ENCODE measurements at places on chromosomes 3 and 15. TPM values are rescaled to one million over a fixed set of nuclear protein-coding genes. Genes with fewer than 3 reads are reported as not detected.

Gene EFCAB12
- under 0.01 TPM for total RNA-seq

Gene CCDC50
- 77.0 TPM for total RNA-seq

Gene OR5K4
- not detected for total RNA-seq

Gene MYL3
- total RNA-seq = not detected

Gene HESX1
- 0.43 TPM for total RNA-seq

Gene PLA2G4D
- total RNA-seq = 0.07 TPM

Gene OR5K2
- total RNA-seq = not detected

Gene SLC9C1
- 0.21 TPM for total RNA-seq

Gene GOLGA6L4
- 0.34 TPM for total RNA-seq

Gene GOLGA6L25
- not detected for total RNA-seq

Gene IL17RC
- 9.2 TPM for total RNA-seq

Gene THPO
- total RNA-seq = not detected

Gene PTX3
- total RNA-seq = 7.5 TPM

Gene CSTA
- total RNA-seq = 450 TPM

Gene PDCD7
- total RNA-seq = 17.9 TPM

Gene ROPN1
- not detected for total RNA-seq

Gene TM4SF18
- not detected for total RNA-seq

Gene ATP2B2
- not detected for total RNA-seq

Gene PIAS1
- 6.5 TPM for total RNA-seq

Gene SLC27A2
- 10.9 TPM for total RNA-seq

Gene EIF4E3
- 5.1 TPM for total RNA-seq

Gene CKMT1A
- 21.5 TPM for total RNA-seq

Gene TEX9
- 2.4 TPM for total RNA-seq

Gene ANKRD63
- total RNA-seq = not detected

Gene SH2D7
- total RNA-seq = not detected

Gene AADAC
- not detected for total RNA-seq

Gene ZNF502
- 6.2 TPM for total RNA-seq

Gene MYO5C
- 10.6 TPM for total RNA-seq

Gene MCF2L2
- total RNA-seq = 0.68 TPM

Gene GPR62
- total RNA-seq = under 0.01 TPM

Gene SNTN
- not detected for total RNA-seq

Gene CRYGS
- 1.2 TPM for total RNA-seq

Gene PLA2G4E
- 0.14 TPM for total RNA-seq

Gene DNASE1L3
- total RNA-seq = 11.7 TPM

Gene MAGEL2
- total RNA-seq = not detected

Gene SLC51B
- total RNA-seq = not detected

Gene GREM1
- total RNA-seq = 0.07 TPM

Gene CEP19
- total RNA-seq = 1.4 TPM

Gene TERC
- 32.6 TPM for total RNA-seq

Gene CELF6
- 0.21 TPM for total RNA-seq

Gene SEMA7A
- total RNA-seq = 14.0 TPM

Gene DUOX1
- total RNA-seq = 26.7 TPM

Gene GOLGA6L9
- 9.2 TPM for total RNA-seq

Gene MST1
- 5.0 TPM for total RNA-seq

Gene ATP13A4
- 6.2 TPM for total RNA-seq

Gene PLSCR2
- total RNA-seq = 0.28 TPM

Gene JAGN1
- total RNA-seq = 22.2 TPM

Gene CHD2
- 108 TPM for total RNA-seq

Gene ETFA
- total RNA-seq = 135 TPM

Gene STT3B
- total RNA-seq = 201 TPM

Measured in nasal cavity respiratory epithelium epithelial cell of viscerocranial mucosa (primary cell).